ENCODE measurements at places on chromosomes 4 and X.
A peak's percentile ranks its signal among the peaks of the same experiment; 100 is the strongest.

- DNase-seq: no peak
Measured at GRCh38 chr4:60648774-60649173, 551.4 kb upstream of the ADGRL3 start.

DNA sequence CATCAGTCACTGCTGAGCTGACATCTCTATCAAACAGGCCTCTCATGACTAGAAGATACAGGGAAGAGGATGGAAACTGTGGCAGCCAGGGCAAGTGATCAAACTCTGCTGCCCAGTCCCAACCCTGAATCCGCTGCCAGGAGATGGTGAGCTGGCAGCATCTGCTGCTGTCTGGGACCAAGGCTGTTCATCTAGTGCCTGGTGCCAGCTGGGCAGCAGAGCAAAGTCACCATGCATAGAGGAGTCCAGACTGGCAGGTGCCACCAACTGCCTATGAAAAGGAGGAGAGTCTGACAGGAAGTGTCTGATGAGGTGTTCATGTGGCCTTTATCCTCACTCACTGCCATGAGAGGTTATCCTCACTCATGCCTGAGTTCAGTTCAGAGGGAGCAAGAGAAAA, 518.9 kb downstream of the MID1IP1 start:
- no peak for DNase-seq

DNA sequence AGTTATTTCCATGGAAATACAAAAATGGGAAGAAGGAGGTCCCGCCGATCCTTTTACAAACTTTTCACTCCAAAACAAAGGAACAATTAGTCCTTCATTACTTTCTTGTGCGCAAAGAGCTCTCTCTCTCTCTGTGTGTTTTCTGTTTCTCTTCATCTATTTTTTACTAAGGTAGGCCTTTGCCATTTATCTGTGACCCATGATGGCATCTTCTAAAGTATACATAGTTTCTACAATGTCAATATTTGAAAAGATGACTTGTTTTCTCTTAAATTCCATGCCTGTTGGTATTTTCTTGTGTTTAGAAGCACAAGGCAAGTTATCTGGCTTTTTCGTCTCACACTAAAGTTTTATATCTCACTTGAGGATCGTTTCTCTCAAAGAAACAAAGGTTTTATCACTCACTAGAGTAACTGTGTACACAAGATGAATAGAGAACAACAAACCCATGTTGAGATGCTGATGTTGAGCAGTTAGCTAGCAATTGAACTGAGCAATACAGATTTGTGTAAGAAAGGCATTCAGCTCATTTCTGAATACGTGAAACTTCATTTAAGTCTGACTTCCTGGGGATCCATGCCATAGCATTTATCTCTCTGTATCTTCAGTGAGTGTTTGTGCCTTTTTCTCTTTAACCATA, 250.3 kb downstream of the GBA3 start:
- DNase-seq: no peak

DNA sequence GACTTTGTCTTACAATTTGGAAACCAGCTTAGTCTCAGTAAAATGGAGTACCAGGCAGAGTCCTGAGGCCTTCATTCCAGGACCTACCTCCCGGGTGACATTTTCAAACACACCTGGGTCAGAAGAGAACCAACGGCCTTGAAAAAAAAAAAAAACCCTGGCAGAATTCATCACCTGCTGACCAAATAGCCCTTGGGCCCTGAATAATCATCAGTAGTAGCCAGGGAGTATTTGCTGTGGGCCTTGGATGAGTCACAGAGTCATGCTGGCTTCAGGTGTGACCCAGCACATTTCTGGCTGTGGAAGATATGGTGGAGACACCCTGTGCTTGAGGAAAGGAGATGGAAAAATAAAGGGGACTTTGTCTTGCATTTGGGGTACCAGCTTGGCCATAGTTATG, 92.2 kb downstream of the LPAR4 start:
- DNase-seq: no peak

DNA sequence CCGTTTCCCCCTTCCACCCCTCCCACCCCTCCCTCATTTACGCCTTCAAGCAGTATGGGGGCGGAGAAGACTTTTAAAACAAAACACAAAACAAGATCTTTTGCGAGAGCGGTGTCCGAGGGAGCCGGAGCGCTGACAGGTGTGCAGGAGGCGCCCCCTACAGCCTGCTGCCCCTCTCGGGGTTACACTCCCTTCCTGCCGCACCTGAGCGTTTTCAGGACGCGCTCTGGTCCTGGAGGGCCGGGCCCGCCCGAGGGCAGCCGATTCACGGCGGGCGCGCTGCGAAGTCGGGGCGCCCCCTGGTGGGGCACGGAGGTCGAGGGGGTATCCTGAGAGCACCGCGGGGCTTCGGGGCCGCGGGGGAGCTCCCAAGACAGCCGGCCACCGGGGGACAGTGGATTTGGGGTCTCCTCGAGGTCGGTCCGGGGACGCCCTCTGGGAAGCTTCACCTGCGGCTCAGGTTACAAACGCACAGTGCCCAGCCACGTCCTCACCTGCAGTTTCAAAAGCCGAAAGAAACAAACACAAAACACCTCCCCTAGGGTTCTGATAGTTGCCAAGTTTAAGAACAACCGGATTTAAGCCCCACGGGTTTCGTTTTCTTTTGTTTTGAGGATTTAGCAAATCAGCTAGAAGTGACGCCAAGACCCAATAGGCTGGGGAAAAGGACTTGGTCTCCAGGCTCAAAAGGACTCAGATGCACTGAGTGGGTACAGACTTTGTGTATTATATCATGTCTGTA, 8.0 kb upstream of the NEUROG2 start:
- DNase-seq: peak; percentile 41

DNA sequence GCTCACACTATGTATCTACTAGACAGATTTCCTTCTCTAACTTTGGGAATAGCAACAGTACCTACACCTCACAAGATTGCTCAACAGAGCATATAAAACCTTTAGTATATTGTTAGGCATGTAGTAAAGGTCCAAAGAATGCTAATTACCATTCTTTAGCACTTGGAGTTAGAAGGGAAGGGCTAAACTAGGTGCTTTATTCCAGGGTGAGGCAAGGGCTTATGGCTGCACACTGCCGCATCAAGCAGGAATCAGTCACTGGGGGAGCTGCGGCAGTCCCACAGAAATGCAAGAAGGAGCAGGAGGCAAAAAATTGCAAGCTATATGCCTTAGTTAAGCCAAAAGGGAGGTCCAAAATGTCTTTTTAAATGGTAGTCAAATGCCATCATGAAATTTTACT, 162.7 kb downstream of the PPP3CA start:
- no peak for DNase-seq

GRCh38 chr4:177680308-177680707, 238.1 kb upstream of the AGA start:
- no peak for DNase-seq

GRCh38 chrX:48703642-48704481, 7.3 kb downstream of the SUV39H1 start:
- no peak for DNase-seq

DNA sequence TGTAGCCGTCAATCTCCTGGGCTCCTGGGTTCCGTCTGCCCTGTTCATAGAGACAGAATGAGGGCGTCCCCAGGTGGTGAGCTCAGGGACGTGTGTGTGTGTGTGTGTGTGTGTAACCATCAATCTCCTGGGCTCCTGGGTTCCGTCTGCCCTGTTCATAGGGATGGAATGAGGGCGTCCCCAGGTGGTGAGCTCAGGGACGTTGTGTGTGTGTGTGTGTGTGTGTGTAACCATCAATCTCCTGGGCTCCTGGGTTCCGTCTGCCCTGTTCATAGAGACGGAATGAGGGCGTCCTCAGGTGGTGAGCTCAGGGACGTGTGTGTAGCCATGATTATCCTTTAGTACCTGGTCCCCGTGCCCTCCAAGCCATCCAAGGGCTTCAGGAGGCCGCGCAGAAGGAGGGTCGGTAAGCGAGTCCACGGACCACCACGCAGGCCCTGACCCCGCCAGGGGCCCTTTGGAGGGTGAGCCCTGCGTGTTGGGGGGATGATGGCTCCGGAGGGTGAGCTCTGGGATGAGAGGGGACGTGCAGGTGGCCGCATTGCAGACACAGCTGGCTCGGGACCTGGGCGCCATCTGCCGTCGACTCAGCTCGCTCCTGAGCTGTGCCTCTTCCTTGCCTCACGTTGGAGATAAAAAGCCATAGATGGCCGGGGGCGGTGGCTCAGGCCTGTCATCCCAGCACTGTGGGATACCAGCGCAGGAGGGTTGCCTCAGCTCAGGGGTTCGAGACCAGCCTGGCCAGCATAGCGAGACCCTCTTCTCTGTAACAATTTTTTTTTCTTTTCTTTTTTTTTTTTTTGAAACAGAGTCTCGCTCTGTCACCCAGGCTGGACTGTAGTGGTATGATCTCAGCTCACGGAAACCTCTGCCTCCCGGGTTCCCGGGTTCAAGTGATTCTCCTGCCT, 5.4 kb upstream of the GTPBP6 start:
- DNase-seq: no peak
